LNCaP clone FGC (cell line): ENCODE measurements at places on chromosomes 13 and 19.
A peak's percentile ranks its signal among the peaks of the same experiment; 100 is the strongest.

DNA sequence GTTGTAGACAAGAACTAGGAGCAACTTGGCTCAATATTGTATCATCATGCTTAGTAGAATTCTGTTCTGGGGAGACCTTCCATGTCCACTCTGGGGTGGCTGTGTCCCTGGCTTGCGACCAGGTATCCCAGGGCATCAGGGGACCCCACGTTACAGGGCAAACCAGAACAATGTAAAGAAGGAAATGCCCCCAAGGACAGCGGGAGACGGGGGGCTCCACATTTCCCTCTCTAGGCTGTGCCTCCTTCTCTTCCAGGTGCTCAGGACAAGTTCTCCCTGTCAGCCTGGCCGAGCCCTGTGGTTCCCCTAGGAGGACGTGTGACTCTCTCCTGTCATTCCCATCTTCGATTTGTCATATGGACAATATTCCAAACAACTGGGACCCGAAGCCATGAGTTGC is 30.8 kb downstream of the LAIR2 start:
- DNase-seq, result no peak

GRCh38 chr13:54390841-54391240 is 1362.2 kb downstream of the OLFM4 start:
- no peak for DNase-seq

GRCh38 chr19:8505680-8506401 is 3.4 kb upstream of the PRAM1 start:
- DNase-seq, result peak; percentile 27

GRCh38 chr19:35557539-35558399 is 5.7 kb downstream of the ATP4A start:
- DNase-seq, result no peak

DNA sequence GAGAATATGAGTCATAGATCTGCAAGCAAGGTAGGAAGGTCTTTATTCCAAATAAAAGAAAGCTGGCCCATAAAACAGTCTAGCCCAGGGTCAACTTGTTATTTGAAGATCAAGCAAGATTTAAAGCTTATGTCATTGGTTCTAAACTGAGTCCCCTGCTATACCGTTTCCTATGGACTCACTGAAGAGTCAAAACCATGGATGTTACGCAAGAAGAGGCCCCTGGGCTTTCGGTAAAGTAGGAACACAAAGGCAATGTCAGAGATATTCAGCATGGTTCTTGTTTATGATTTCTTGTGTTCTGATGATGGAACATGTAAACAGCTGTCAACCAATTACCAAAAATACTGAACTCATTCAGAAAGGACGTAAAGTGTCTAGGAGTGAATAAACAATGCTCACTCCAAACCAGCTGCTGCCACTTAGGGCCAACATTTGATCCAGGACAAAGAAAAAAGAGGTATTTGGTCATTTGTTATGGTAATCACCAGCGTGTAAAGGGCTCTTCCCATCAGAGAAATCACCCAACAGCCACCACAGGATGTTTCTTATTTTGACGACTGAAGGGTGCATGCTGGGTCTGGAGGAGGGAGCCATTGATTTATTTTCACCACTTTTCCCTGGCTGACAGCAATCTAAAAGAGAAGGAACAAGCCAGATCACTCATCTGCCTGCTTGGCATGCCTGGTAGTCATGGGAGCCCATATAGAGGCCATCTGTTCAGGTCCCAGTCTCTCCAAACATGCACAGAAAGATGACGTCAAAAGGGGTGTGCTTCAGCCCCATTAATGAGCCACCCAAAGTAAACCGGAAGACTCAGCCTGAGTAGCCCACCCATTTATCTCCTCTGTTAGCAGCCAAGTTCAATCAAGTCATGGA is 68.3 kb downstream of the FGF14 start:
- DNase-seq, result no peak

DNA sequence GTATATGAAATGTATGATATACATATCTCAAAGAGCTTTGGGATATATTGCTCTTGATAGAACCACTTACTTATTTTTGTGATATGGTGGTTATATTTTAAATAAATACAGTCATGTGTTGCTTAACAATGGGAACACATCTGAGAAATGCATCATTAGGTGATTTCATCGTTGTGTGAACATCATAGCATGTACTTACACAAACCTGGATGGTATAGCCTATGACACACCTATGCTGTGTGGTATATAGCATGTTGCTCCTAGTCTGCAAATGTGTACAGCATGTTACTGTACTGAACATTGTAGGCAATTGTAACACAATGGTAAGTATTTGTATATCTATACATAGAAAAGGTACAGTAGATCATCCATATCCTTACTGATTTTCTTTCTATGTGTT is 7.7 kb downstream of the RB1 start:
- DNase-seq, result no peak

- DNase-seq, result no peak
These were observed 4.6 kb upstream of the CDC42EP5 start for GRCh38 chr19:54477650-54478049.

DNA sequence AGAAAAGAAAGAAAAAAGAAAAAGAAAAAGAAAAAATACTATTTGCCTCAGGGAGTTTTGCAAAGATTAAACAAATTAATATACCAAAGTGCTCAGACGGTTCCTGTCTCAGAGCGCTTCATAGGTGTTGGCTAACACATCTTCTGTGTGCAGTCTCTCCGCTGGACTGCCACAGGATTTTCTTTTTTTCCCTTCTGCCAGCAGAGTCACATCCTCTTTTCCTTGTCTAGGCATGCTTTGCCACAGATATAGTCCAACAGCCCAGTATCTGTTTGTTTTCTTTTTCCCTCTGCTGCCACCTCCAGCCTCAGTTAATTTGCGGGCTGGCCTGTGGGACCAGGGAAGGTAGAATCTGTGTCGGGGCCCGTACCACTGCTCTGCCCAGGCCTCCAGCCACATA is 3.4 kb upstream of the URAD start:
- no peak for DNase-seq

- DNase-seq, result no peak
These were observed 594 bp downstream of the URI1 start for GRCh38 chr19:29942404-29943261.

- no peak for DNase-seq
These were observed 328.9 kb downstream of the DIAPH3 start for GRCh38 chr13:59834801-59835200.

DNA sequence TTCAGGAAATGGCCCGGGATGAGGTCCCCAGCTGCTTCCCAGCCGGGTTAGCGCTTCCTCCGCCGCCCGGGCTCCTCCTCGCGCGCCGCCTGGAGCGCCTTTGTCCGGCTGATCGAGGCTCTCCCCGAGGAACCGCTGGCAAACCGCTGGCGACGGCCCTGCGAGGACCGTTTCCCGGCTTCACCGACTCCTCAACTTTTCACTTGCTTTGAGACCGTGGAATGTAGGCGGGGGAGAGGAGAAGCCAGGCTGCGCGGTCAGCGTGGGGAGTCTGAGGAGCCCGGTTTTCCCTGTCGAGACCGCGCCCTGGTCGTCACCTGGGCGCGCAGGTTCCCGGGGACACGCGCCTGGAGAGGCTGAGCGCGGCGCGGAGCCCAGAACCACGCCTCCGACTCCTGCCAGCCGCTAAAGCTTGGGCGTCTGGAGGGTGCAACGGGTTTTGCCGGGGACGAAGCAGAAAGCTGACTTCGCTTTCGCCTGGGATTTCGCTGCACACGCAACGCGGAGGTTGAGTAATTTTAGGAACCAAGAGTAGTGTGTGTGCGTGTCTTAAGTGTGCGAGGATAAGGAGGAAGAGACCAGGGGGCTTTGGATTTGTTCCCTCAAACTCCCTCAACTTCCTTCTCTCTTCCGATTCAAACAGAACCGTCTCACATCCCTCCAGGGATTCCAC is 7.3 kb upstream of the DGKH start:
- no peak for DNase-seq

- no peak for DNase-seq
These were observed 603 bp downstream of the GPALPP1 start for GRCh38 chr13:44989941-44990340.

DNA sequence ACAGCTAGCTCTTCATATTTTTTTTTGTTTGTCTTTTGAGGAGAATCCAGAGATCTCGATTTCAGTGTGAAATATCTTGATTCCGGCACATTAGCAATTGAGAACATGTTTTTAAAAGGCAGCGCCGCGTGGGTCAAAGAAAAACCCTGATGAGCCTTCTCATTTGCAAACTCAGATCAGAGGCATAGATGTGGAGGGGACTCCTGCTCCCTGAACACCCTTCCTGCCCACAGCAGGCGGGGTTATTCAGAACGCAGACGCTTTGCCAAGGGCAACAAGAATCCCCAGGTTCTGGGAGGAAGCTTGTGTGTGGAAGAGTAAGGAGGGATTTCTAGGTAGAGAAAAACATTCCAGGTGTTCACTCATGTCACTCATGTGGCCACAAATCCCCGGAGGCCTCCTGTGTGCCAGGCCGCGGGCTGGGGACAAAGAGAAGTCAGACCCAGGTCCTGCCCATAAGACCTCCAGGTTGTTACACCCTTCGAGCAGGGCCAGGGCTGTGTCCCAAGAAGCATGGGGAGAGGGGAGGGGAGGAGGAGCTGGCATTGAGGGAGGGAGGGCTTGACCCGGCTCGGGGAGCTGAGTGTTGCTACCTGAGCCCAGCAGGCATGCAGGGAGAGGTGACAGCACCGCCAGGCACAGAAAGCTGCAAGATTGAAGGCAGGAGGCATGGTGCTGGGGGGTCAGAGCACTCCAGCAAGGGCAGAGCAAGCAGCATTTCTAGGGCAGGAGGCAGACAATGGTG is 15.9 kb upstream of the IGLON5 start:
- DNase-seq, result no peak

GRCh38 chr19:49149652-49150105 is 5.5 kb downstream of the HRC start:
- no peak for DNase-seq

- DNase-seq, result no peak
These were observed at the start of gene PDE4C for GRCh38 chr19:18225702-18226468. Gene PDE4C, minus strand, starts transcription at chr19:18226438. Its CDS starts 23 bp downstream, at chr19:18226415.

DNA sequence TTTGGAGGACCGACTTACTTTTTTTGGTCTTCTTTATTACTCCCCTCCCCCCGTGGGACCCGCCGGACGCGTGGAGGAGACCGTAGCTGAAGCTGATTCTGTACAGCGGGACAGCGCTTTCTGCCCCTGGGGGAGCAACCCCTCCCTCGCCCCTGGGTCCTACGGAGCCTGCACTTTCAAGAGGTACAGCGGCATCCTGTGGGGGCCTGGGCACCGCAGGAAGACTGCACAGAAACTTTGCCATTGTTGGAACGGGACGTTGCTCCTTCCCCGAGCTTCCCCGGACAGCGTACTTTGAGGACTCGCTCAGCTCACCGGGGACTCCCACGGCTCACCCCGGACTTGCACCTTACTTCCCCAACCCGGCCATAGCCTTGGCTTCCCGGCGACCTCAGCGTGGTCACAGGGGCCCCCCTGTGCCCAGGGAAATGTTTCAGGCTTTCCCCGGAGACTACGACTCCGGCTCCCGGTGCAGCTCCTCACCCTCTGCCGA is 409 bp downstream of the FOSB start:
- no peak for DNase-seq

GRCh38 chr13:29760544-29760943 is 89.9 kb downstream of the UBL3 start:
- DNase-seq, result no peak

GRCh38 chr13:22903925-22904324 is 276.9 kb upstream of the SGCG start:
- DNase-seq, result no peak

DNA sequence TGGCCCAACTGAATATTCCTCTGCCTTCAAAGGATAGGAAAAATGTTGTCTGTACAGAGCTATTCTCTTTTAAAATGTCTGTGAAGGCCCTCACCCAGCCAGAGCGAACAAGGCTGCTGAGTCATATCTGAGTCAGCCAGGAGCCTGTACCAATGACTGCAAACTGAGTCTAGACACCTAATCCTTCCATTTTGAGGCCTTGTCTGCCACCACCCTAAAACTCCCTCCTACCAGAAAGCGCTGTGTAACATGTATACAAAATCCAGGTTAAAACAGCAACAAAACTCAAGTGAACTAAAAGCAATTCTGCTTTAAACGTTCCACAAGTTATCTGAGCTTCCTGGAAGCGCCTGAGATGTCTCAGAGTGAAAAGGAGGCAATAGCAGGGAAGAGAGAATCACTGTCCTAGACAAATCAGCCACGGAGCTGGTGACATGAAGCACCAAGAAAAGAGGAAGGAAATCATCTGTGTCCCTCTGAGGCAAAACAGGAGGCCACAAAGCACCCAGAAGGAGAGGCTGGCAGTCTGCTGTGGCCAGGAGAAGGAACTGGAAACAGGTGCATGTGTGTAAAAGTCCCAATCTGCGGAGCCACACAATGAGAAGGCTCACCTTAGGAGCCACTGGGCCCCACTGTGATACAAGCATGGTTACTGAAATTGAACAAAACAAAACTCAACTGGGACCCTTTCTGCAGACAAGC is 10.2 kb downstream of the DHRS12 start:
- no peak for DNase-seq

DNA sequence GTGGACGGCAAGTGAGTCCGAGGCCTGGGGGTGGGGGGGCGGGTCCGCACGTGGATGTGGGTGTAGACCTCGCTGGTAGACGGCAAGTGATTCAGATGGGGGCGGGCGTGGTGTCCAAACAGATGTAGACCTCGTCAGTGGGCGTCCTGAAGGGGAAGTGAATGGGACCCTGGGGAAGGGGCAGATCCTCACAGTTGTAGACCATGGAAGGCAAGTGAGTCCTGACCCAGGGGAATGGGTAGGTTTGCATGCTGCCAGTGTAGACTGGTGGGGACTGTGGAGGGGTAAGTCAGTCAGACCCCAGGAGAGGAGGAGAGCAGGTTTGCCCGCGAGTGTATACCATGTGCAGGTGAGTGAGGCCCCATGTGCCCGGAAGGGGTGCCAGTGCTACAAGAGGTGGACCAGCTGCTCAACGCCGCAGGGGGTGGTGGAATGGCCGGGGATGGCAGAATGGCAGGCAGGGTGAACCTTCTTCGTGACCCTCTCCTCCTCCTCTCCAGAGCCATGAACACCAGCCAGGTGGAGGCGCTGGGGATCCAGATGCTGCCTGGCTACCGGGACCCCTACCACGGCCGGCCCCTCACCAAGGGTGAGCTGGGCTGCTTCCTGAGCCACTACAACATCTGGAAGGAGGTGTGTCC is 22.1 kb downstream of the COLGALT1 start:
- no peak for DNase-seq

GRCh38 chr19:7386308-7386707 is 37.6 kb downstream of the ARHGEF18 start:
- no peak for DNase-seq

DNA sequence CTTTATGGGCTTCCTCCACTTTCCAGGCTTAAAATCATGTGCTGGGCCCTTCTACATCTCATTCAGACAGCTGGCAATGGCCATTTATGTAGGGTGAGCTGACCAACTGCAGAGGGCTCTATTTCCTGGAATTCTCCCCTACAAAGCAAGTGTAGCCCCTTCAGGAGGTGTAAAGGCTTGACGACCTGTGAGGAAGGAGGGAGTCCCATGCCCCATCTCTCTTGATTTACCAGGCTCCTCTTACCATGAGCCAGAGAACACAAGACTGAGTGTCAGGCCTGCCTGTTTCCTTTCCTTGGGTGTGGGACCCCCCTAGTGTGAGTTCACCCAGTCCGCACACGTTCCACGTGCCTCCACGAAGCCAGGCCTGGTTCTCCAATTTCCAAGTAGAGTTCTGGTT is 16.6 kb downstream of the ZNF536 start:
- DNase-seq, result no peak

GRCh38 chr13:76775088-76775740 is 111.0 kb downstream of the KCTD12 start:
- no peak for DNase-seq

- no peak for DNase-seq
These were observed 122.6 kb downstream of the ATP11A start for GRCh38 chr13:112812306-112813055.

GRCh38 chr13:76029088-76029487 is 393.0 kb downstream of the LMO7 start:
- DNase-seq, result no peak
